ENCODE measurements at places on chromosomes 1 and 21.

- DNase-seq: no peak
Measured at GRCh38 chr1:8086055-8086454, 59.9 kb upstream of the ERRFI1 start.

GRCh38 chr1:25617625-25618432 is 1.2 kb downstream of the MAN1C1 start:
- no peak for DNase-seq

GRCh38 chr1:166390366-166391033 is 223.7 kb upstream of the FAM78B start:
- DNase-seq: no peak

GRCh38 chr1:150895618-150896017 is 8.7 kb downstream of the CTXND2 start:
- DNase-seq: no peak

DNA sequence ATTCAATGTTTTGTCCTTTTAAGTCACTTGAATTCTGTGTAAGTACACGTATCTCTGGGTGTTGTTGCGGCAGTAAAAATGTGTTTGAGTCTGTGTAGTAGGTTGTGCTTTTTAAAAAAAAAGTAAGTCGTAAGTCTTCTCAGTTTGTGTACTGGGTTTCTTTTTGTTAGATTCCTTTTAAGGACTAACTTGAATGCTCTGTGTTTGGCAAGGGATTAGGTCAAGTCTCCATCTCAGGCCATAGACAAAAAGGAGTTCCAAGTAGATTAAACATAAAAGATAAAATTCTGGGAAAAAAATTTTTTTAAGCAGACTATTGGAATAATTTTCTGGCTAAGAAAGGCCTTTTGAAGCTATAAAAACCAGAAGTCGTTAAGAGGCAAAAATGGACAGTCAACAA is 113.1 kb downstream of the ATP5PO start:
- no peak for DNase-seq

- no peak for DNase-seq
Measured at GRCh38 chr21:14685568-14685967, 139.5 kb upstream of the SAMSN1 start.

DNA sequence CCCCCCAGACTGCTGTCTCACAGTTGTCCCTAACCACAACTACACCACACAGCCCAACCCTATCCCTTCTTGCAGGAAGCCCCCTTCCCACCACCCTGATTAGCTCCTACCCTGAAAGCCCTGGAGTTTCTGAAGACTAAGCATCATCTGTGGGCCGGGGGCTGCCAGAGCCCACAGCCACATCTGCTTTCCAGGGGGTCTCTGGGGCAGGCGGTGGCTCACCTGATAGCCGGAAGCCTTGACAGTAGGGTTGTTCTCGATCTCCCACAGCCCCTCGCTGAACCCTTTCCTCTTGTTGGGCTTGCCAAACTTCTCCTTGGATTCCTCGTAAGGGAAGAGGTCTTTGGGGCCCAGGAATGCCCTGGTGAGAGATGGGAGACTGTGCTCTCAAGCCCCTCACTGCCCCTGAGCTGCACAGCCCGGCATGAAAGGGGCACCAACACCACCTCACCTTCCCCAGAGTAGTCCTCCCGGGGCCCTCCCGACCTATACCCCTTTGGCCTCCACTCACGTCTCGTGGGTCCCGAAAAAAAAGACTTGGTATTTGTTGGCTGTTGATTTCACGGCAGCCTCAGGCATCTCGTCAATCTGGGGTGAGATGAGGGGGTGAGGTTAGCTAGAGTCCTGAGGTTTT is 4.0 kb upstream of the MRPL24 start:
- DNase-seq: no peak

DNA sequence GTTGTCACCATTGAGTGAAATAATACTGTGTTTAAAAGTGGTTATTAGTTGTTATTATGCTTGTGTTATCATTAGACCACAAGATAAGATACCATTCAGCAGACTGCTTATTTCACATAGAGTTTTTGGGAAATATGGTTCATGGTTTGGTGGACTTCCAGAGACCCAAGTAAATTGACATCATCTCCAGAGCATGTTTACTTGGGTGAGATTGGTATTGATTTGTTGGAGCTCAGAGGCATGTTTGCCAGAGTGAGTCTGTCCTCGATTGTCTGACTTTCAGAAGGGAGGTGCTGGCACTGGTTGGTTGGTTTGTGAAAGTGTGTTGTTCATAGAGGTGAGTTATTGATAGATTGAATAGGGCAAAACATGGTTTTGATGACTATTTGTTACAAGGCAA is 291.4 kb downstream of the TGFB2 start:
- no peak for DNase-seq

- no peak for DNase-seq
Measured at GRCh38 chr1:179146911-179147310, 65.0 kb downstream of the TOR3A start.

DNA sequence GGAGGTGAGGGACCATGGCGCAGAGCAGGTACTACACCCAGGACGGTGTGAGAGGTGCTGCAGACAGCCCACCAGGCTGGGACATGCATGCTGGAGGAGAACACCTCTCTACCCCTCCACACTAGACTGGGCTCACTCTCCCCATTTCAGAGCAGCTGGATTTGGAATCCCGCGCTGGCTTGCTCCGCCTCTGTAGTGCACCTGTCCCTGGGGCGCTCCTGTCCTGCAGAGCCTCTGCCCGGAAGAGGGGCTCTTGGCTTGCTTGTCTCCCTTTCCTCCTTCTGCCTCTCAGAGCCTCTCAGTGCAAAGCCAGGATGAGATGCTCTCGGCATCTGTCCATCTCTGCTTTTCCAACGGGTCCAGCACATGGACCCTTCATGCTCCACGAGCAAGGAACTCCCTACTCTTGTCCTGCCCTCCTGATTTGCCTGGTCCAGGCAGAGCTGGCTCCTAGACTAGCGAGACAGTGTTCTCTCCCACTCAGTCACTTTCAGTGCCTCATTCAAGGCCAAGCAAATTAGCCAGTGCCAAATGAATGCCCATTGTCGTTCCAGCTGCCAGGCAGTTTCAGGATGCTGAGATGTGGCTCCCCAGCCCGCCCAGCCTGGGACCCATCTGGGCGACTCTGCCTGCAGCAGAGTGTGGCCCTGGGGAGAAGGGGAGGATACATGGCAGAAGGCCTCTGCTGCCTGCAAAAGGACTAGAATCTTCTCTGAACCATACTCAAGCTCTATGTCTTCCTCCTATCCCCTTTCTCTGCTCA is 33.7 kb downstream of the CDCA8 start:
- no peak for DNase-seq

DNA sequence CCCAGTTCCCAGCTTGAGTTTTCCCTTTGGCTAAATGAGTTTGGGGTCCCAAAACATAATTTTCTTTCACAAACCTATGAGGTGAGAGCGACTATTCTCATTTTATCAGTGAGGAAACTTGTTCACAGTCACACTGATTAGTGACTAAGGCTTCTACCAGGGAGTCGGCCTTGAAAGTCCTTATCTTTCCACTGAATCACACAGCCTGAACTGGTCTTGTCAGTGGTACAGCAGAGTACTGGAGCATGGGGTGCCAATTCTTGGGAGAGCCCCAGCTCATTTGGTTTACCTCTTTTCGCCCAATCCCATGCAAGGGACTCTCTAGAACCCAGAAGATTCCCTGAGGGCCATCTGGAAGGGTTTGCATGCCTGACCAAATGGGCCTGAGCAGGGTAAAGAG is 16.9 kb downstream of the HSD3B2 start:
- no peak for DNase-seq

DNA sequence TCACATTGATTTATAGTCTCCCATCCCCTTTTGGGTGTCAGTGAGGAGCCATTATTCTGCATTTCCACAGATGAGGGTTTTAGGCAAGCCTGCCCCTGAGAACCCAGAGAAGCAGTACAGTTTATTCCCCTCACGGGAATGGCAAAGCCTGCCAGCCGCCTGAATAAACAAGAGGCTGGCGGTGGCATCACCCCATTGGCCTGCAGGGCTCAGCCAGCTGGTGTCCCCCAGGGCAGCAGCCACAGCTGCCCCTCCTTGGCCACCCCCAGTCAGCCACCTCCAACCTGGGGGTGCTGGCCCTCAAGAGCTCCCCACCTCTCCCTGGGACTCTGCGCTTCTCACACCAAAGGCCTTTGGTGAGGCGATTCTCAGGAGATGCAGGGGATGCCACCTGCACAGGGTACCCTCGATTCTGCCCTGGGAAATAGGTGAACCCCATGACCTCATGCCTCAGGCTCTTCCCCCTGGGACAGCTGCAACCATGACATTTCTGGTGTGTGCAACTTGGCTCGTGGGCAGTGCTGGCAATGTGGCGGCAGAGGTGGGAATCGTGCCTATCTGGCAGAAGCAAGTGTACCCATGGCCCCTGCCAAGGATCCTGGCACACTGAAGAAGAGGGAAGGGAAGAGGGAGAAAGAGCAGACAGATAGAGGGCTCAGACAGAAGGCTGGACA is 14.0 kb downstream of the OLFML2B start:
- no peak for DNase-seq

DNA sequence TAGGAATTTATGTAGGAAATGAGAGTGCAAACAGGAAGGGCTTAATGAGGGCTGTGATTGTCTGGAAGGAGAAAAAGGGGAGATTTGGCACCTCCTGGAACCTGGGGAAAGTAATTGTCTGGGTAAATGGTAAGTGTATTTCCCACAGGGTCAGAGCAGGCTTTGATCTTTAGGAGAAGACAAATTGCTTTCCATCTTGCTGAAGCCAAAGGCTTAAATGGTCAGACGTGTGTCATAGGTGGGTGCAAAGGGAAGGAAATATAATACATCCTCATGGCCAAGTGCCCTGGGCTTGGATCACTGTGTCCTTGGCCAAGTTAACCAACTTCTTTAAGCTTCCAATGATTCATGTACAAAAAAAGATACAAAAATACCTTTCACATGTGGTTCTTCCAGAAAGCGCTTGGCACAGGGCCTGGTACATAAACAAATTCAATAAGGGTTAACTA is 1.3 kb upstream of the DUSP23 start:
- no peak for DNase-seq

DNA sequence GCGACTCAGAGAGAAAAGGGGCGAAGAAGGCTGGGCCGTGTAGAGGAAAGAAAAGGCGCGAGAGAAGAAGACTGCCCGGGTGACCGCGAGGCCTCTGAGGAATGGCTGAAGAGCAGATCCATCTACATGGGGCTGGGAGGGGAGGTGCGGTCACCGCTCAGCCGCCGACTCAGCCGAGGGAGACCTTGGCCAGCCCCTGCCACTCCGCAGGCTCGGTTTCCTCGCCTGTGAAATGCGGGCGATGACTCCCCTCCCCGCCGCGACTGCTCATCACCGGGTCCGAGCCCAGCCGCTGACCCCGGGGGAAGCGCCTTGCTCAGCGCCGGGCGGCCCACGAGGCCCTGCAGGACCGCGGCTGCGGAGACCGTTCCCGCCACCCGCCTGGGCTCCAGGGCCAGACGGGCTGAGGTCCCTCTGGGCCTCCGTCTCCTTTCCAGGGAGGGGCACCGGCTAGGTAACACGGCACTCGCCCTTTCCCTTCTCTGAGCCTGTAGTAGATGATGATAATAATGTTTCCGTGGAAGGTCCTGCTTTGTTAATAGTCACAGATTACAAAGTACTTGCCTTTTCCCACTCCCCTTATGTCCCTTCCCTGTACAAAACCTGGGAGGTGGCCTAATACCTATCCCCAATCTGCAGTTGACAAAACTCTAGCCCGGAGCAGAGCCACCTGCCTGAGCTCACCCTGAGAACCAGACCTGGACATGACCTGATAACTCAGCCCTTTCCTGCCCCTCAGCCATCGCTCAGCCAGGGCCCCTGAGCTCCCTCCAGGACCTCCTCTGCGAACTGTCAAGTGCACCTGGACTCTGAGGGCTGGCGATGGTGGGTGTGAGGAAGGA is 1.6 kb upstream of the BSND start:
- DNase-seq: no peak
